ENCODE measurements at places on chromosomes 12 and 14.

DNA sequence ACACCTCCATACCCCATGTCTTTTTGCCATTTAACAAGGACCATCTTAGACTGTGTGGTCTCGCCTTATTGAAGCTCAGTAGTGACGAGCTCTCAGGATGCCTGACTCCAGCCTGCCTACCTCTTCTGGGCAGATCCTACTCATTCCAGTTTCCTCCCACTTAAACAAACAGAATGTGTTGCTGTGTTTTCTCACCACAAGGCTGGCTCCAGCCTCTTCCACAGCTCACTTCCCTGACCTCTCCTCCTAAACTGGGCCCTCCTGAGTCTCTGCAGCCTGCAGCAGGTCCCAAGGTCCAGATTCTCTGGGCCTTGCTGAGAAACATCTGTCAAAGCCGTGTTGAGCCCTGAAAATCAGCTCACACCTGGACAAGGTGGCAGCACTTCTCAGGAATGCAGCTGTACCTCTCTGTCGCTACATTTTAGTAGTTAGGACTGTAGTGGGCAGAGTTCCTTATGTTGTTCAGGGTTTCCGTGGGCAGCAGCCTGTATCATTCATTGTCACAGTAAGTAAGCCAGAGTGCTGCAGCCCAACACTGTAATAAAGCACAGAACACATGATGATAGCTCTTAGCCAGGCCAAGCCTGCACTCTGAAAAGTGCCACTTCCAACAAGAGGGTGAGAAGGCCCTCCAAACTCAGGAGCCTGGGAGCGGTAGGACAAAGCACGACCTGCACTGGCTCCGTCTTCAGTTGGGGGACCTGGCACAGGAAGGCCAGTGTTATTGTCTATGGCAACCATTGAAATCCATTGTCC is 68.5 kb downstream of the NKX2-1 start:
- DNase-seq = peak; percentile 3

DNA sequence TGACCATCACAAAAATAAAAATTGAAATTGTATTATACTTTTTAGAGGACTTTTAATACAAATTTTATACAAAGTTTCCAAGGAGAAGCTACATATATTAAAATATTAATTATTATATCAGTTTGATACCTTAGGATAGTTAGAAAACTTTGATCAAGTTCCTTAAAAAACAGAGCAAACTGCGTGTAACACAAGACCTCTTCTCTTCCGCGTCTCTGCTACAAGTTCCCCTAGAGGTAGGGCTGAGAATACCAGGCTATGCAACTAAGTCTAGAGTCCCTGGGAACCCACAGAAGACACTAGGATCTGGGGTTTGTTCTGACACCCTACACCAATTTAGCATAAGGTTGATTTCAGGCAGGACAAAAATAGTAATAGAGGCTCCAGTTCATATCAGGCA is 319.0 kb downstream of the FOXG1 start:
- peak; percentile 16 for DNase-seq

DNA sequence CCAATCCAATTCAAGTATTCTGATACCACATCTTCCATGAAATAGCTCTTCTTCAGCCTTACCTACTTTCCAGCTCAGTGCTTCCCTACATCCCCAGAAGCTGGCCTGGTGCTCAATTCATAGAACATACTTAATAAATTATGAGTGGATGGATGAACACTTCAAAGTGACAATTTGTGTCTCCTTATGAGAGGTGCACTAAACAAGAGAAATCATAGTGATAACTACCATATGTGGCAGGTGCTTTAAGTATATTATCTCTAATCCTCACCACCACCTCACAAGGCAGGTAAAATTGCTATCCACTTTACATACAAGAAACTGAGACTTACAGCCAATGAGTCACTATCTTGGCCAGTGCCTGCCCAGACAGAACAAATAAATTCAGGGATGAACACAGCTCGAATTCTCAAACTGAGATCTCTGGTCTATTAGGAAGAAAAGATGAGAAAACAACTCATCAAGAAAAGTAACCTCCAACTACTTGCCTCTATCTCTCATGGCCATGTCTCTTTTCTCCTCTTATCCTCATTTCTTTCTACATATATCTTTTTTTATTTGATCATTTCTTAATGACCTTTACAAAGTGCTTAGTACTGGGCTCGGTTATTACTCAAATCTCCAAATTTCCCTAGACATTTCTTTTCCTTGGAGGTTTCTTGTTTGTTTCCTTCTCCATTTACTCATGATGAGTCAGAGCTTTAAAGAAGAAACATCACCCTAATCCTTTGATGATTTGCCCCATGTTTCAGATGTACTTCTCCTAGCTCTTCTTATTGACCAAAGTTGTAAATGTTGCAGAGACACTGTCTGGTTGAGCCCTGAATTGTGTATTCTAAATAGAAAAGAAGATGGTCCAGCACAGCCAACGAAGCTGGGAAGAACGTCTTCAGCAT is 161.5 kb downstream of the RPS29 start:
- DNase-seq = no peak

DNA sequence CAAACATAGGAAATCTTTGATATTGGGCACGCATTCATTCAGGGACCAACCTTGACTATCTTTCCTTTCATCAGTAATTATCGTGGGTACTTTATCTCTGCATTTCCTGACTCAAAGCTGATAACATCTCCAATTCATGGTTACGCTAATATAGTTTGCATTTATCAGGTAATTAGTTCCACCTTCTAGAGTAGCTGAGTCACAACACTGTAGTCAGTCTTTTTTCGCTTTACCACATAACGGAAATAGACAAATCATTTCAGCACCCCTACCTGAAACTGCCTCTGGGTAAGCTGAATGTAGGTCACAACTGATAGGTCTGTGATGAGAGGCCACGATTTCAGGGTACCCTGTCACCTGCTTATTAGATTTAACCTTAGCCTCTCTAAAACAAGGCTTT is 36.7 kb upstream of the IL22 start:
- DNase-seq = no peak

GRCh38 chr14:25017562-25017961 is 32.4 kb downstream of the STXBP6 start:
- DNase-seq = no peak

GRCh38 chr12:13947276-13947946 is 34.0 kb downstream of the GRIN2B start:
- DNase-seq = no peak

DNA sequence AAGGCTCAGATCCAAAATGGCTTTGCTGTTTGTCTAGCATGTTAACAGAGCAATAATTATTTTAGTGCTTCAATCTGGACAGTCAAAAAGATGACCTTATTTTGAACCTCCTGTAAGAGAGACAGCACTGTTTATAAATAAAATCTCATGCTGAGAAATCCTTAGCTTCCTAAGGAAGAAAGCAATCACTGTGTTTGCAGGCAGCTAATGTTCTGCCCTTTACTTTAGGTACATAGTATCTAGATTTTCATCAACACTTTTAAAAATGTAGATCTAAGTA is 105.3 kb downstream of the PRKD1 start:
- DNase-seq = no peak

DNA sequence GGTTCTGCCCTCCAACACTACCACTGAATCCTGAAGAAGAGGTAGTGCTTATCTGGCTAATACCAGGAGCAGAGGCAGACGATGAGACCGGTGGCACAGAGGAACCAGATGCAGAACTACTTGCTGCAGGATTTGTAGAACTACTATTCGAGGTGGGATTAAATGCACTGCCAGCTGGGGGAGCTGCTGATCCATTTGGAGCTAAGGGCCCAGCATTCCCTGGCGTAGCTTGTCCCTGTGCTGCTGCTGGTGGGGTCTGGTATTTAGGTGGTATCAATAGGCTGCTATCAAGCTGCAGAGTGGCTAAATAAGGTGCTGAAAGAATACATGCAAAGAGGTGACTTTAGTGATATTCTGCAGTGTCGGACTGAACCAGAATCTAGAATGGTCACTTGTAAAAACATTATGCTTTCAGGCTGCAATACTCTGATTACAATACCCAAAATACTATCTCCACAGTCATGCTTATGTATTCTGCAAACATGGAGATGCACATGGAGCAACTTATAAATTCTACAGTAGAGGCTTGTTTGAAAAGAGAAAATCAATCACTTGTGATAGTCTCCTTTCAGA is 294.2 kb downstream of the MED13L start:
- peak; percentile 23 for DNase-seq

DNA sequence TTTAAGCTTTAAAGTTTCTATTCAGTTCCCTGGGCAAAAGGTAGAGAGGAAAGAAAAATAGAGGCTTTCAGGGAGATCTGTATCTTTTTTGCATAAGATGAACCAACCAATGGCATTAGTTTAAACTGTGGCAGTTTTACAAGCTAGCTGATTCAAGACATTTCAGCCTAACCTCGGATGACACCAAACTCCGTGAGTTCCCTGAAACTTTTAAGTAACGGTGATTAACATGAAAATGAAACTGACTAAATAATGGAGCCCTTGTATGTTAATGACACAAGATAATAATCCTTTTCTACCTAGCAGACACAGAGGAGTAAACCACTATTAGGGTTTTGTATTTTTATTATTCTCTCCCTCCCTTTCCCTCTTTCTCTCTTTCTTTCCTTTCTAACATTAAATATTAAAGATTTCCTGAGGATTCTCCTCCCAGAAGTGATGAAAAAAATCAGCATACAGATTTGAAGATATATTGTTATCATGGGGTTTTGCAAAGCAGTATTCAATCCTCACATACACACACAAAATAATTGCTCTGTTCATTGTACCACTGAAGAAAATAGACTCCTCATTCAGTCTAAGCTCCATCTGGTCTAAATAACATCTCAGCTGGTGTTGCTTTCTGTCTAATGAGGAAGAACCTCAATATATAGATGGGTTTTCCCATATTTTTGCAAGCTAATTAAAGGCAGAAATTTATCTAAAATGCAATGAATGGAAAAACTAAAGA is 483.8 kb downstream of the NOVA1 start:
- DNase-seq = no peak

GRCh38 chr14:92886337-92886736 is 36.6 kb upstream of the CHGA start:
- no peak for DNase-seq

DNA sequence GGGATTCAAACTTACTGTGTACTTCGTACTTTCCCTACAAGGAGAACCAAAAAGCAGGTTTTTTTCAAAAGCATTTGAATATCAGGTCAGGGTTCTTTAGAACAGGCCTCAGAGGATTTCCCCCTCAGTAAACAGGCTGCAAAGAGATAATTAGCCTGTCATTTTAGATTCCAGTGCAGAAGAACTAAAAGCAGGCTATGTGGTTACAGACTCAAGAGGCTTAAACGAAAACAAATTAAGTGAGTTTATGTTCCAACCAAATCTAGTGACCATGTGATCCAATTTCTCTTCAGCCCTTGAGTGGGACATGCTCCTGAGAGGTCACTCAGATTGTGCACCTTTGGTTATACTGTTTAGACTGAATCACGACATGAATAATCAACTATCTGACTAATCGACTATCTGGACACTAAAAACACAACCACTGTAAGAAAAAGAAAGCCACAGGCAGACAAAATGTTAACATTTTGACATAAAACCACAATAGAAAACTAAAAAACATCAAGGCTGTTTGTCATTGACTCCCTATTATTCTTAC is 4.5 kb downstream of the TMED8 start:
- no peak for DNase-seq
